ENCODE measurements at places on chromosomes 6 and 20.

GRCh38 chr6:113997116-113997515, 26.2 kb upstream of the HDAC2 start:
- no peak for DNase-seq

- DNase-seq: no peak
Measured at GRCh38 chr6:142223938-142224337, 76.9 kb downstream of the VTA1 start.

- DNase-seq: no peak
Measured at GRCh38 chr6:132902901-132903300, 88.5 kb downstream of the RPS12 start.

DNA sequence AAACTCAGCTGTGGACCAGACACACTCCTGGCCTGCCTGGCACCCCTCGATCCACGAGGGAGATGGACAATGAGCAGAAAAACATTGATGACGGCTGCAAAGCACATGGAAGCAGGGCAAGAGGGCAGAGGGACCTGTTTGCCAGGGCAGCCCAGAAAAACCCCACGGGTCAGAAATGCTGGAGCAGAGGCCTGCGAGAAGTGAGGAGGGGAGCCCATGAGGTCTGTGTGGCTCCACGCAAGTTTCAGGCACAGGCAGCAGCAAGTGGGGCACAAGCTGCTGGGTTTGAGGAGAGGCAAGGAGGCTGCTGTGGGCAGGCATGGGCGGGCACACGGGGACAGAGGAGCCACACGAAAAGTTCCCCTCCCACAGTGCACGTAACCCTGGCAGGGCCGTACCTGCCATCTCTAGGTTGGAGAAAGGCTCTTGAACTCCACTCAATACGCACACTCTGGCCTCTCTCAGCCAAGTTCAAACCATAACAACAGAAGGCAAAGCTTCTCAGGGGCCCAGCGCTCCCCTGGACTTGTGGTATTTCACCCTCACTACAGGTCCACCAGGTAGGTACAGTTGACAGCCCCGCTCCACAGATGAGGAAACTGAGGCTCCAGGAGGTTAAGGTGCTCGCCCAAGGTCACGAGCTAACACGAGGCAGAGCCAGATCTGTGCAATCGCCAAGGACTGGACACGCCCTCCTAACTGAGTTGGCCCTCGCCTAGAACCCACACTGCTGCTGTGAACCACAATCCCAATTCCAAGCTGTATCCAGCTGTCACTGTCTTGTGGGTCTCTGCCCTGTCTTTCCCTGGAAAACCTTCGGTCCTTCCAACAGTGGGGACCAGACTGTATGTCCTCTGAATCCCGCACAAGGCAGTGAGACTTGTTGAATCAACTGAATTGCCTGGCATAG, 108.2 kb downstream of the NOL4L start:
- peak; percentile 46 for DNase-seq

DNA sequence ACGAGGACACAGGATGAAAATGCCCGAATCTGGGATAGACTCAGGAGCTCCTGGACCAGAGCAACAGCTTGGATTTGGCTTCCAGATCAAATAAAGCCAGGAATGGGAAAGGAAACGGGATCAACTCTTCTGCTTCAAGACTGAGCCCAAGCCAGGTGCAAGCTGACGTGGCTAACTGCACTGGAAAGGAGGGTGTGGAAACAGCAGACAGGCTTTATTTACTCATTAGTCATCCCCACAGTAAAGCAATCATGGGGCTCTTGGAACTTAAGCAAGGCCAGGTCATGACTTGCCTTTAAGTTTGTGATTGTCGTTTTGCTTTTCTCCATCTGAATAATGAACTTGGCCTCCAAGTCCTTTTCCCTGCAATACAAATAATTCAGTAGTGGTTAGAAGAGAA, 45.2 kb downstream of the KIF16B start:
- peak; percentile 54 for DNase-seq

DNA sequence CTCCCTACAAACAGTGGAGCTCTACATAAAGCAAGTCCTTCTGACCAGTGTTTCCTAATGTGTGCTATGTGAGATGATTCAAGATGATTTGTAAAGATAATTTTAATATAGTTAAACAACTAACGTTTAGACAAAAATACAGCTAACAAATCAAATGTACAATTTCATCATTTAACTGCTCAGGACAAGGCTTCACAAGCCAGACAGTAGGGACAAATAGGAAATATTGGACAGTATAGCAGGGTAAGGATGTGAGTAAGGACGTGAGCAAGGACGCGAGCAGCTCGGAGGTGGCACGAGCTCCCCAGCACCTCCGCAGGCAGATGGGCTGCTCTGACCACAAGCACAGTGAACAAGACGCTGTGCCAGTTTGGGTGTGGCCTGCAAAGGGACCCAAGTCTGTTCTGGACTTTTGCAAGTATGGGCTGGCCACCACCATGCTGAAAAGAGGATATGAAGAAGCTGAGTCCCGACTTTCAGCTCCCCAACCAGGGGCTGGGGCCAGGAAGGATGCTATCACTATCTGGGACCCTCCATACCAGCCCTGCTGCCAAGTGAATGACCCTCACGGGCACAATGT, 14.5 kb downstream of the DIDO1 start:
- DNase-seq: peak; percentile 34

- no peak for DNase-seq
Measured at GRCh38 chr6:154341871-154342270, 14.7 kb downstream of the IPCEF1 start.

DNA sequence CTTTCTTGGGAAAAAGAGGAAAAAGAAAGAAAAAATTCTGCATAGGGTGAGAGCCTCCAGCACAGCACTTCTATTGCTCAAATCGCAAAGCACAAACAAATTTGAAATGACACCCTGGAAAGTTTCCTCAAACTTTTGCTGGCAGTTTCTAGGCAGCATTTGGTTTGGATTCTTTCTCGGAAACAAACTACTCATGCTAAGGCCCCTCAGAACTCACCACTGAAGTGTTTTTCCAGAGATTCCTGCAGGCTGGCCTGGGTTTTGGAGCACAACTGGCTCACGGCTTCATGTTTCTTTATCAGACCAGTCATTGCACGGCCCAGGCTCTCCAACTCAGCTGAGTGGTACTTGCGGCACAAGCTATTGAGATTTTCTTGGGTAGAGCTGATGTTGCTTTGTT, 237.8 kb downstream of the SYNE1 start:
- DNase-seq: no peak

GRCh38 chr6:161355696-161356095, 81.8 kb upstream of the AGPAT4 start:
- DNase-seq: no peak

GRCh38 chr20:6014957-6015356, 38.9 kb downstream of the LRRN4 start:
- DNase-seq: no peak

All from Caco-2 (cell line).